ENCODE measurements at places on chromosomes 7 and 10.

DNA sequence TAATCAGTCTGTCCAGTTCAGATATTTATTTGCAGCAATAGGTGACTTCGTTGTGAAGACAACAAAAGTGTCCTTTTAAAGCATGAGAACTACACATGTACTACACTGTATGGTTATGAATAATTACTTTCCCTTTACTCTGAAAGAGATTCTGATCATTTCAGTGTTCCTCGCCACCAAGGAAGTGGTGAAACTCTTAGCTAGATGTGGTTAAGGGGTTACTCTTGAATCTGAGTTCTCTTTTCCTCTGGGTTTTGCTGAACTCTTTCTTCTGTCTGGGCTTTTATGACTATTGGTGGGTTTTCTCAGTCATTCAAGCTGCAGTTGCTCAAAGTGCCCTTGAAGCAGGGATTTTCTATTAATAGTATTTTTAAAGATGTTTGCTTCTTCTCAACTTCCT lies 127.9 kb upstream of the SEM1 start:
- no peak for DNase-seq

DNA sequence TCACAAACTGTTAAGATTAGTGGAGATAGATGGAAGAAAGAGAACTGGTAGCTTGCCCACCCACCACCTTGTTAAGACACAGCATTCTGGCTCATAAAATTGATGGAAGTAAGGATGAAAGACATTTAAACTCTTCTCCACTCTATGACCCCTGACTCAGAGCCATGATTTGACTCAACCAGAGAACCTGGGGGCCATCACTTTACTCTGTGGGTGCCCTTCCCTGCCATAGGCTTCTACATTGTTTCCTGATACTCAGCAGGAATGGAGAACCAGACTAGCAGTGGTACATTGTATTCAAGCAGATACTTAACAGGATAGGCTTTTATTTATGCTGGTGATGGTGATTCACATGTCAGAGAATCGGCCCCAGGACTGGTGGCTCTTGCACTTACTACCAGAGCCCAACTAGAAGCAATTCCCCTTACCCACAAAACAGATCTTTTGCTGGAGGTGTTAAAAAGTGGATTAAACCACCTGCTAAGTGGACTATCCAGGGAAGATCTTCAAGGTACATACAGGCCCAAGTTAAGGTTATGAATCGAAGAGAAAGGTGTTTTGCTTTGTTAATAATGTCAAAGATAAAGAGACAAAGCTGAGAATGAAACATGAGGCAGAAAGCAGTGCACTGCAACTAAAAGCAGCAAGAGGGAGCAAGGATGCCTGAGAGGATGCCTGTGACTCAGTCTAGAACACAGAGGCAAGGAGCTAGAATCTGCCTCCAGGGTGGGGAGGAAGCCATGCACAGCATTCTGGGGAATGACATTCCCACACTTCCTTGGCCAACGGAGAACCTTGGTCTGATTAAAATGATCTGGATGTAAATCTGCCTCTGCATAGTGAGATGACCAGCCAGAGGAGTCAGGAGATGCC lies 36.0 kb upstream of the GLI3 start:
- DNase-seq = peak; percentile 85

DNA sequence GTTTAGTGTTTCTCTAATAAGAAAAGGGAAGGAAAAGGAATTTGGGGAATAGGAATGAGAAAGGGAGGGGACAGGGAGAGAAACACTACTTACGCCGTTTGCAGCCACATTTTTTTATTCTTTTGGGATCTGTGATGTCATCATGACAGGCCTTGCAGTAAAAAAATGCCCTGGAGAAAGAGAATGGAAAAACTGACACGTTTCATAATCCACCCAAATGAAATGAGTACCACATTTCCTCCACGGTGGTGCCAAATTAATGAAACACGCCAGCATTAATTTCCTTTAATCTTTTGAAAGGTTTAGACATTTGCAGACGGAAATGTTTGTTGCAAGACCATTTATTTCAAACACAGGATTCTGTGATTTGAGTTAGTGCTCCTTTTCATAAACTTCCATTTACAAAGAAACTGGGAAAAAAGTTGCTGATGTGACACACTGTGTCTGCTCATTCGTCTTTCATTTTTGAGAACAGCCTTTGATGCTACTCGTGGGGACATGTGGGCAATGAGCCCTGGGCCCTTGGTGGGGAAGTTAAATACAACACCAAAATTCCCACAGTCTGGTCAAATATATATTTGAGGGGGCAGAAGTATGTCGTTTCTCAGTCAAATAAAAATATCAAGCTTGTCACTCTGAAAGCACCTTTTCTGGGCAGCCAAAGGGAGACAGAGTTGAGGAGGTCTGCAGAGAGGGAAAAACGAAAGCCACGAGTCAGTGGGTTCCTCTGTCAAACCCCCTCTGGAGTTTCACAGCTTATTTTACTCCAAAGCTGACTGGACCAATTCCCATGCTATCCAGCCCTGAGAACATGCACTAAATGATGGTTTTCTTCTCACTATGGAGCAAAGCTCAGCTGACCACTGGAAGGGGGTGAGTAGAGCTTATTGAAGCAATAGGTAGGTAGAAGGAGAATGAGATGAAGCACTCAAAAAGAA lies 625.5 kb downstream of the KCNMA1 start:
- DNase-seq = peak; percentile 28

GRCh38 chr10:16545116-16545736 lies 23.5 kb upstream of the C1QL3 start:
- peak; percentile 47 for DNase-seq

- no peak for DNase-seq
Measured at GRCh38 chr7:104499975-104500374, 171.6 kb downstream of the LHFPL3 start.

- DNase-seq = no peak
Measured at GRCh38 chr7:27971171-27971812, 209.3 kb downstream of the JAZF1 start.

- no peak for DNase-seq
Measured at GRCh38 chr7:142636751-142637150, 112.5 kb upstream of the PRSS1 start.

GRCh38 chr7:34846976-34847375 lies 189.0 kb downstream of the NPSR1 start:
- DNase-seq = no peak

Data from EH (cell line).